Vagina (tissue), 2 donors: ENCODE measurements at places on chromosomes 4 and X.

DNA sequence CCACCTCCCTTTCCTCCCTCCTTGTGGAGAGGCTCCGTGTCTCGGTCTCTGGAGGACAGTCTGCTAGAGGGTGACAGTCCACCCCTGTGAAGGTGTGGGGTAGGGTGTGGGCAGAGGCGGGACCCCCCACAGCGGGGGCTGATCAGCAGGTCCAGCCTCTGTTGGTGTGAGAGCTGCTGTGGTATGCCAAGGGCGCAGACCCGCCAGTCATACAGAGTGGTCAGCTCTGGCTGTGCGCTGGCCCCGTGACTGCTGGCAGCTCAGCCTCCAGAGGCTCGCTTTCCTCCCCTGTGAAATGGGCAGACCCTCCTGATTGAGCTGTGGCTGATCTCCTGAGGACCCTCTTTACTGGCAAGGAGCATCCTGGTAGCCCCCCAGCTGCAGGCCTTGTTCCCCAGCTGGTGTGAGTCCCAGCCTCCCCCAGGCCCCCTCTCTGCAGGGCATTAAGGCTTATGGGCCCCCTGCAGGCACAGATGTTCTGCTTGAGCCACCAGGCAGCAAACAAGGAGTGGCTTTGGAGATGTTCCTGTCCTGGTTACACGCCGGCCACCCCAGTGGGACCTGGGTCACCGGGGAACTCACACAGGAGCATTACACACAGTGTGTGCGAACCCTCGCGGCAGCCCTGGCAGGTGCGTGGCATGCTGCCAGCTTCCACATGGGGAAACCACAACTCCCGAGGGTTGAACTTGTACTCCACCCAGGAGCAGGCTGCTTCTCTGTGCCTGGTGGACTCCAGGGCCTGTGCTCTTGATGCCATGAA lies 76.8 kb downstream of the PPP2R2C start:
- DNase-seq = no peak

DNA sequence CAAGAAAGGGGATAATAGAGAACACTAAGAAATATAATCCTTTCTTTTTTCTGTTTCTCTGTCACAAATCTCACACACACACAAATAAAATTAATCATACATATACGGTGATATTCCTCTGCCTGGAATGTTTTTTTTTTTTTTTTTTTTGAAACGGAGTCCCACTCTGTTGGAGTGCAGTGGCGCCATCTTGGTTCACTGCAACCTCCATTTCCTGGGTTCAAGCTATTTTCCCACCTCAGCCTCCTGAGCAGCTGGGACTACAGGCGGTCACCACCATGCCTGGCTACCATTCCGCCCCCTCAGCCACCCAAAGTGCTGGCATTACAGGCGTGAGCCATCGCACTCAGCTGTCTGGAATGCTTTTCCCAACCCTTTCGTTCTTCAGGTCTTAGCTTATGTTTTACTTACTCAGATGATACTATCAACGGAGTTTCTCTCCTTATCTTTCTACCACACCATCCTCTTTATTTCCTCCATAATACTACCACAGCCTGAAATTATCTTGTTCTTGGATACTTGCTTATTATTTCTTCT lies 69.3 kb downstream of the ANKRD17 start:
- no peak for DNase-seq

- no peak for DNase-seq
These were observed 132.4 kb upstream of the USP9X start for GRCh38 chrX:40952855-40953254.

GRCh38 chr4:143396695-143397094 lies 60.0 kb downstream of the GAB1 start:
- no peak for DNase-seq

GRCh38 chrX:101217689-101218088 lies 1.9 kb upstream of the DRP2 start:
- DNase-seq = no peak

GRCh38 chr4:8582016-8582415 lies 1.8 kb downstream of the GPR78 start:
- no peak for DNase-seq

DNA sequence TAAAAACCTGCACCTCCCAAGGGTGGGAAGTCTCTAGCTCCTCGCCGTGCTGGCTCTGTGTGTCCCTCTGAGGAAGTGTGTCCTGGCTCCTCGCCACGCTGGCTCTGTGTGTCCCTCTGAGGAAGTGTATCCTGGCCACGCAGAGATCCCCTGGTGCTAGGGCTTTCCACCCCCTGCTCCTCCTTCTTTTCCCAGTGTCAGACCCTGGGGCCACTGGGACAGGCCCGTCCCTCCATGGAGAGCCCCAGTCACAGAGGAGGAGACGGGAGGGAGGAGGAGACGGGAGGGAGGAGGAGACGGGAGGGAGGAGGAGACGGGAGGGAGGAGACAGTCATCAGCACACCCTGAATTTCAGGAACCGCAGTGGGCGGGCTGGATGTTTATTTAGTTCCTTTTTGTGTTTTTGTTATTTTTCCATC lies 53.8 kb upstream of the HGFAC start:
- no peak for DNase-seq

GRCh38 chr4:56692576-56692975 lies 11.5 kb upstream of the HOPX start:
- DNase-seq = no peak

- DNase-seq = no peak
These were observed 10.4 kb upstream of the TMEM255A start for GRCh38 chrX:120321520-120322281.
